ENCODE measurements at places on chromosomes 2 and 18. TPM values are rescaled to one million over a fixed set of nuclear protein-coding genes. Genes with fewer than 3 reads are reported as not detected.

DNA sequence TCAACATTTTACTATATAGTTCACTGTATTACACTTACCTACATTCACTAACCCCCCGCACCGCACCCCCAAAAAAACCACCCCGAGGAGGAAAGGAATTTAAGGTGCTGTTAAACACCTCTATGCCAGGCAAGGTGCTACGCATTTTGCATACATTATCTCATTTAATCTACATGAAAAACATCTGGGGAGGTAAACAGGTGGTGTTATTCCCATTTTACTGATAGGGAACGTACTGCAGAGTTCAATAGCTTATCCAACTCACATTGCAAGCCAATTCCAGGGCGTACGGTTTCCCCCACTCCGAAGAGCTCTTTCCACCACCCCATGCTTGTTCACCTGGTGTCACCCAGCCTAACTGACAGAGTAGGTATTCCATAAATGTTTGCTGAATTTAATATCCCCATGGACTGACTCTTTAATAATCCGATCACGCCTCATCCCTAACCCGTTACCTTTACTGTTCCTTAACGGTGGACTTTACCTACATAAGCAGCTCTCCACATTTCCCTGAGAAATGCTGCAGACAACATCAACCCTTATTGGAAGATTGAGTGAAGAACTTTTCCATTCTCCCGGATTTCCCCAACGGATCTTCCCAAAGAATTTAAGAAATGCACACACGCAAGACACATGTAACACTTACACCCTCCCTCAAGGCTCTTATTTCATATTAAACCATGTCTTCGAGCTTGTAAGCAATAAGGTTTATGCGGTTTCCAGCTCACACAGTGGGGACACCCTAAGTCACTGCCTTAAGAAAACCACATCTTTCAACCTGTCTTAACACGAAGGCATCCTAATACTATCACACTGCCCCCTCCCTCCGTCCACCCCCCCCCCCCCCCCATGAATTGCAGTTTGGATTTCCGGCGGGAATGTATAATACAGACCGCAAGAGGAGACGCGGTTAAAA lies 1.2 kb downstream of the RAPH1 start:
- peak; percentile 39 for DNase-seq

GRCh38 chr2:17495590-17495989 lies 22.6 kb downstream of the RAD51AP2 start:
- DNase-seq = no peak

DNA sequence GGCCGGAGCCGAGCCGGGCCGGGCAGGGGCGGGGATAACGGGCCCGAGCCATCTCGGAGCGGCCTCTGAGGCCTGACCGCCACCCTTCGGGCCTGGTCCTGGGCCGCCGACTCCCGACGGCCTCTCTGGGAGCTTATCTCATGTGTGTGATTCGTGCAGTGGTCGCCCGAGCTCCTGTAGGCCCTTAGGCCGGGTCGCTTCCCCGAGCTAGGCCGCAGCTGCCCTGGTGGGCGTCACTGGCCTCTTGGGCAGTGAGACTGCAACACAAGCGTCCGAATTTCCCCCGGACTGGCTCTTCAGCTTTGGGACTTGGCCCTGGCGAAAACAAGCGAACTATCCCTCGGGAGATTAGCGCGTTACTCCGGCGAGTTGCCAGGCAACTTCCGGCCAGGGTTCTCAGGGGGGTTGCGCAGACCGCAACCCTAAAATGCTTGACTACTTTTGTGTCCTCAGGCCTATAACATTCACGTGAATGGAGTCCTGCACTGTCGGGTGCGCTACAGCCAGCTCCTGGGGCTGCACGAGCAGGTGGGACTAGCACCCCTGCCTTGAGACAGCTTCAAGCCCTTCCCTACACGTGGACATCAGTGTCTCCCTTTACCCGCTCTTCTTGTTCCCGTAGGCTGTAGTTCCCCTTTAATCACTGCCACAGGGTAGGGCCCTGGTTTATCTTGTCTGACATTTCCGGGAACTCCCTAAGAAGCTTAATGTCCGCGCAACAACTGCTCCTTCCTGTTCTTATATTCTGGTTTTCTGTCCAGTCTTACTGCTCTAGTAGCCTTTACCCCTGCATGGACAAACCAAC lies 602 bp downstream of the SNX17 start:
- no peak for DNase-seq

CRYGD gene
- not detected for total RNA-seq

BMP10 gene
- not detected for total RNA-seq

MC5R gene
- total RNA-seq = not detected

DNA sequence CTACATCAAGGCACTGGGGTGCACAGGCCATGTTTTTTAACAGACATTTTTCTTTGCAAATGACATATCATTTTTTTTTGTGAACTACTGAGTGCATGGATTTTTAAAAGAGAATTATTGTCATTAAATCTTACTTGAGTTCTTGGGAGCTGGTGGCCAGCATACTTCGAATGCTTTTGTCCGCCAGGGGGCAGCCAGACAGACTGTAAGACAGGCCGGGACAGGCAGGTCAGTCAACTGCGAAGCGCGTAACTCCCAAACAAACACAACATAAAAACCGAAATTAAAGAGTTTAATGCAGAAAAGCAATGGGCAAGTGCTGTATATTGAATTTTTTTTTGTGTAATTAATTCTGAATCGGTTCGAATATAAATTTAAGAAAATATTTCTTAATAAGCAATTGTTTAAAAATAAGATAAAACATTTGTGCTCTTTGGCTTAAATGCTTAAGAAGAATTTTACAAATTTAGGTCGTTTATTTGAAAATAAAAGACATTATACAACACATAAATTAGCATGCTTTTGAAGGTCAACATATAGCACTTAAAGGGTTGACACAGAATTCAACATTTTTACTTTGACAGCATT lies 142.2 kb upstream of the PXDN start:
- DNase-seq = peak; percentile 25

TMEM247 gene
- total RNA-seq = not detected

PLGLB2 gene
- 6.5 TPM for total RNA-seq

DNA sequence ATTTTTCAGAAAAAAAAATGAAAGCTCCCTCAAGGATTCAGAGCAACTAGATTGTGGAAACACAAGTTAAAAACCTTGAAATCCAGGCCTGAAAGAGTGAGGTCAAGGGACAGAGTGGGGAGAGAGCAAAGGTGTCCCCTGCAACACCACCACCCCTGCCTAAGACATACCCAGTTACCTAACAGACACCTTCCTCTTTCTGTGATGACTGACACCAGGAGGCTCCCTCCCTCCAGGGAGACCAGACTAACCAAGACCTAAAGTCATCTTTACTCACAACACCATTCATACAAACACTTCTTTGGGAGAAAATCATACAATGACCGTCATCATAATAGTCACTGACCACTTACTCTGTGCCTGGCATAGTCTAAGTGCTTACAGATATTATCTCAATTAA lies 151.8 kb upstream of the NABP1 start:
- DNase-seq = no peak

- DNase-seq = no peak
These were observed 294.9 kb upstream of the CYRIA start for GRCh38 chr2:16960579-16960978.

GRCh38 chr2:233108611-233109490 lies 48.7 kb downstream of the INPP5D start:
- DNase-seq = no peak

GRCh38 chr2:212908031-212908430 lies 243.4 kb downstream of the IKZF2 start:
- DNase-seq = no peak

ACKR3 gene
- 2.8 TPM for total RNA-seq

GRCh38 chr2:80028584-80028983 lies 276.0 kb downstream of the LRRTM1 start:
- DNase-seq = no peak

DNA sequence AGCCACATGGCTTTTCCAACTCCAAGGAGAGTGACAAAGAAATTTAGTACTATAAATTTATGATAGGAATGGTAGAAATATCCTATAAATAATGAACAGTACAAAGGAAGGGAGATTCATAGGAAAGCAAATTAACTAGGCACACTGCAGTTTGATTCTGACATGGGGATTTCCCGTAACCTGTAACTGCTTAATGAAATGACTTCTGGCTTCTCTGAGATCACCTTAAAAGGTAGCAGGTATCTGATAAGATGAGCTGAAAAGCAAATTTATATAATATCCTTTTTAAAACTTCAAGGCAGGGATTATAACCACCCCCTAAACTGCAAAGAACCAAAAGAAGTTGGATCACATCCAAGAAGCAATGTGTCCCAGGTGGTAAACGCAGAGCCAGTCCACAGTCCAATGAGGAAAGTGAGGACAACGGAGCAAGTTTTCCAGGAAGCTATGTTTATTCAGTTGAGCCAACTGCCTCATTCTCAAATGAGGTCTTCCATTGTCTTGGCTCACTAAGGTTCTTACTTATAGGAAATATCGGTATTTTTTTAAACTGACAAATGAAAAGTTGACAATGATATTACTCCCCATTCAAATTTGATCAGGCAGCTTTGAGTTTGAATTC lies 43.0 kb downstream of the WIPF1 start:
- DNase-seq = peak; percentile 24

- no peak for DNase-seq
These were observed 726.5 kb upstream of the PKDCC start for GRCh38 chr2:41321351-41321750.

GRCh38 chr2:66525606-66526005 lies 90.7 kb downstream of the MEIS1 start:
- no peak for DNase-seq

DNA sequence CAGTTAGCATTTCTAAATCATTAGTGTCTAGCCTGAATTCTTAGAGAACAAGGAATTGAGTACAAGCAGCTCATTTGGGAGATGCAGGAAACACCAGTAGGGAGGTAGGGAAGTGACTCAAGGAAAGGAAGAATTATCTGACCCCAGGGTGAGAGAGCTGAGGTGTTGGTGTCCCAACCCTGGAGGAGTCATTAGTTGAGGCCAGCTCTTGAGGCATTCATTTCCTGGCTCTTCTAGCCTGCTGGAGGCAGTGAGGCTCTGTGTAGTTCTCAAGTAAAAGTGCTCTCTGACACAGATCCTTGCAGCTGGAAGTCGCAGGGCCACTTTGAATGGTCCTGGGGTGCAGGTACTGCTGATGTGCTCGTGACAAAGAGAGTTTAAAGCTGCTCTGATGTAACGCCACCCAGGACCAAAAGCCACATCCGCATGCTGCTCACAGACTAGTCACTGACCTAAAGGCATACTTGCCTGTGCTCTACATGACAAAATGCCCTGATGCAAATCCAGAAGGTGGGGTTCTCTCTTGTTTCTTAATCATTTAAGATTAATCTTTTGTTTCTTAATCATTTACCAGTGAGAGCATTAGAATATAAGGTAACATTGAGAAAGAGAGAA lies 299.5 kb upstream of the LYPD1 start:
- no peak for DNase-seq

- DNase-seq = peak; percentile 30
These were observed 344.0 kb downstream of the PIK3C3 start for GRCh38 chr18:42298759-42299675.

DNA sequence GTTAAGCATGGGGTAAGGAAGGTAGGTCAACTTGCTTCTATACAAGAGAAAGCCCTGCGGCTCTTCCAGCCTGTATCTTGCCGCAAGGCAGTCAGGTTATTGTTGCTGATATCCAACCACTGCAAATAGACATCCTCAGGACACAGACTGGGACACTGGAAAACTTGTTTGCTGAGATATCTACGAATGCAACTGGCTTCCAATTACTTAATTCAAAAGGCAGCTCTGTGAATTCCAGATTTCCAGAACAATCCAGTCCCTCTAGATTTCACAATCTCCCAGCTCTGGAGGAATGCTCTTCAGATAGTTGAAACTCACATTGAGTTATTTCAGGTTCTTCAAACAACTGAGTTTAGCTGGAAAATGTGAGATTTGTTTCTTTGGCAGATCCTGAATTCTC lies 34.6 kb upstream of the SP9 start:
- no peak for DNase-seq

DNA sequence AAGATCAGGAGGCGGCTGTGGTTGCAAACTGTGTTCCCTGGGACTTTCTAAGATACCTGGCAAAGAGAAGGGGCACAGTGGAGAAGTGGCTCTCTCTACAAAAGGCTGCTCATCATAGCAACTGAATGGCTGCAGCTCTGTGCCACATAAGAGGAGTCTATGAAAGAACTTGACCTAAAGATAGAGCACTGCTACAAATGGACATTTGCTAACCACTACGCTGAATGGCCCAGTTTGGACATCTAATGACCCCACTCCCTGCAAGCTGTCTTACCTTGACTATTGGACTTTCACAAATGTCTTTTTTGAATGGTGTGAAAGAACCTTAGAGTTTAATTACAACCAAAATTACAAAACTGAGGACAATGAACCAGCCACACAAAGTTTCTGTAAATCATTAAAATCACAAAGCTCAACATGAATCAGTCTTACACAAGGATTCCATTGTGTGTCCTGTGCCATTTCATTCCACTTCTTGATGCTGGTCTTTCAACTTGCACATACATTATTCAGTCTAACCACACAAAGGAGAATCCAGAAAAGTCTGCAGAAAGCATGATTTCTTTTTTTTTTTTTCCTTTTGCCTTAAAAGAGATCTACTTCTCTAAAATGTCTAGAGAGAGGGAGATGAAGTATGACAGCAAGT lies 154.0 kb downstream of the LAMA1 start:
- no peak for DNase-seq

HOXD13 gene
- not detected for total RNA-seq

NDUFB3 gene
- total RNA-seq = 18.3 TPM

B3GNT7 gene
- total RNA-seq = 0.43 TPM

SERPINB3 gene
- total RNA-seq = not detected

GRCh38 chr2:101830555-101830954 lies 133.0 kb downstream of the MAP4K4 start:
- no peak for DNase-seq

DNA sequence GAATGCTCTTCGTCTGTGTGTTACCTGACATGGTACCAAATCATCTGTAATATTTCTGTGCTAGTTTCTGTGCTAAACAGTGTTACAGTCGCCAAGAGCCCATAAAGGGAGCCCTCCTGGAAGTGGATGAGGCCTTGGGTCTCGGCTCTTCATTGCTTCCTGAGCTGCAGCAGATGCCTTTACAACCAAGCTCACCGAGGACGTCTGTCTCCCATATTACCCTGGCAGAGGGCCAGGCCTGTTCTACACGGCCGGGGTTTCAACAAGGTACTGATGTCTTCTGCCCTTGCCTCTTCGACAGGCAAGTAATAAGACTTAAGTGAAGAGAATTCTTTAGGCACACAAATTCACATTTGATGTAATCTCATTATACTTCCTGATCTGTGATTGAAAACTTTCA lies 16.8 kb downstream of the RPL31 start:
- no peak for DNase-seq

GRCh38 chr2:27001950-27002349 lies 30.8 kb upstream of the TMEM214 start:
- no peak for DNase-seq
